ENCODE measurements at places on chromosomes 13 and 19.

- no peak for DNase-seq
Measured at GRCh38 chr13:113161433-113161832, 3.0 kb downstream of the PROZ start.

DNA sequence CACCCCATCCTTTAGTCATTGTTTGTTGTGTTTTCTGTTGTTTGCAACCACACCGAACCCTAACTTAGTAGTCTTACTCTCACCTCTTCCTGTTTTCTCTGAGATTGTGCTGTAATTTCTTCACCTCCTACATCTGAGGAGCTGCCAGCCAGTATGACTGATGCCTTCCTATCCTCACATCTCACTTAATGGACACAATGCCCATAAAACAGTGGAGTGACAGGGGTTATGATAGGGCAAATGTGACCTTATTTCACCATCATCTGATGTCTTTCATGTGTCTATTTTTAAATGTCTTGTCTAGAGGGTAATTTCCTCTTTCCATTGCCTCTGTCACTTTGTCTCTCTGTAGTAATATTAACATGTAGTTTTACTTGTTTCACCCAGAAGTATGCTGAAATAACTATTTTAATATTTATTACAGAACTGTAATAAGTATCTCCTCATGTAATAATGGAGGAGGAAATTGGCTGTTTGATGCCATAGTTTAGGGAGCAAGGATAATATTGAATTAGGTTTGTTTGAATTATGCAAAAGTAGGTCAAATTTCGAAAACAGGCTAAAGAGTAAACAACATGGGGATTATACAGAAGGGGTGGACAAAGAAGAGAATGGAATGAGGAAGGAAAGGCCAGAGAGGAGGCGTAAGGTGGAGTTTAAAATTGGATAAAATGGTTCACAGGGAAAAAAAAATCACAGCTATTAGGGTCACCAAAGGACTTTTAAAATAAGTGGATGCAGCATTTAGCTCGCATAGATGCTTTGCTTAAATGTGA, 103.5 kb upstream of the SPRY2 start:
- no peak for DNase-seq

DNA sequence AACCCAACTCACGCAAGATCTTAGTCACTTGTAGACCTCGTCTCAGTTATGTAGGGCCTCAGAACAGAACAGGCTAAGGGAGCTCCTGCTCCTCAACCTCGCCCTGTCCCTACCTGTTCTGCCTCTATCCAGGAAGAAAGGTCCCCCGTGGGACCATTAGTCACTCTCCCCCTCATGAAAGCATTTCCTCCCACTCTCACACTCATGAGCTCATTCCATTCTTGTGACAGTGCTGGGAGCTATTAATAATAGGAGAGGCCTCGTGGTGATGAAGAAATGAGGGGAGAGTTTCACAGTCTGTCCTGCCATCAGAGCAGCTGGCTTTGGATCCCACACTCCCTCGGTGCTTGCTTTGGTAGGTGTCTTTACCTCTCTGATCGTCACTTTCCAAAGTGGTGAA, 10.2 kb downstream of the PPP2R1A start:
- DNase-seq = no peak

DNA sequence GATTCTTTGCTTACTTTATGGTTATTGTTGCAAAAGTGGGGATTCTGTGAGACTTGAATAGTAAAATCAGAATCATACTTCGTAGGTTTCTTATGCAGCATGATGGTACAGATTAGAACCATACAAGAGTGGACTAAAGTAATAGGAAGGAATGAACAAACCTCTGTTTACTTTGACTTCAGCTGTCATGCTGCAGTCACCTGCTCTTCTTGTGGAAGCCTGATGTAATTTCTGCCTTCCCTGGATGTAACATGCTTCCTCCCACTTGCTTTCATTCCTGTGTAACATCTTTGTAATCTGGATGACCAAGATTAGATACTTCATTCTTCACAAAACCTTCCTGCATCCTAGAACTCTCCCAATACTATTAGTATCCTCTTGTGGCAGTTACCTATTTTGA, 235.0 kb downstream of the PCCA start:
- DNase-seq = no peak

GRCh38 chr19:55173186-55173713, 6.8 kb upstream of the DNAAF3 start:
- no peak for DNase-seq

- DNase-seq = no peak
Measured at GRCh38 chr13:31174018-31174417, 12.3 kb upstream of the HSPH1 start.

GRCh38 chr19:33464010-33464732, 57.4 kb downstream of the PEPD start:
- DNase-seq = no peak

- DNase-seq = no peak
Measured at GRCh38 chr19:2255112-2255845, 938 bp downstream of the JSRP1 start.

All from stimulated activated CD8-positive, alpha-beta memory T cell treated with anti-CD3 and anti-CD28 coated beads, Interleukin-4, amount 100 ng/mL, for 1 hour (primary cell).